Right ventricle myocardium inferior (tissue), 1 donor: ENCODE measurements at places on chromosomes 7 and 10. TPM values are rescaled to one million over a fixed set of nuclear protein-coding genes. Genes with fewer than 3 reads are reported as not detected.

GRCh38 chr7:16034353-16034752, 347.9 kb upstream of the MEOX2 start:
- DNase-seq, result no peak

GRCh38 chr7:145105561-145105960, 269.7 kb upstream of the TPK1 start:
- no peak for DNase-seq

- no peak for DNase-seq
Observed at GRCh38 chr10:95405655-95406054, 114.9 kb upstream of the PDLIM1 start.

DNA sequence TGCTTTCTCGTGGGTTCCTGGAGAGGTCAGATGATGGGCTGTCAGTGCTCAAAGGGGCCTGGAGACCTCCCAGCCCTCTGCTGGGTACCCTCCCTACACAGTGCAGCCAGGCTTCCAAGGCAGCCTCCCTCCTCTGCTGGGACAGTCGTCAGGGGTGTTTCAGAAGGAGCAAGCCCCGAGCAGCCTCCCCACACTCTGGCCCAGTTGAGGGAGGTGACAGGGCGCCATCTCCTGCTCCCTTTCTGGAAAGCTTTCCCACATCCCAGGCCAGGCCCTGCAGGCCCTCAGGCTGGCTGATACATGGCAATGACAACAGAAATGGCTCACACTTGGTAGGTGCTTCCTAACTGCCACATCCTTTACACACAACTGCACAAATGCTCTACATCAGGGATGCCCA, 32.1 kb downstream of the KCNMA1 start:
- no peak for DNase-seq

GRCh38 chr7:30963842-30964241, at the start of gene GHRHR:
GHRHR (plus strand) TSS chr7:30963953; CDS start chr7:30964069, 116 bp downstream.
- no peak for DNase-seq

The ADAP1 gene
- total RNA-seq, result 10.0 TPM

The ERVW-1 gene
- total RNA-seq, result not detected
